ENCODE measurements at places on chromosomes 7 and 10.

DNA sequence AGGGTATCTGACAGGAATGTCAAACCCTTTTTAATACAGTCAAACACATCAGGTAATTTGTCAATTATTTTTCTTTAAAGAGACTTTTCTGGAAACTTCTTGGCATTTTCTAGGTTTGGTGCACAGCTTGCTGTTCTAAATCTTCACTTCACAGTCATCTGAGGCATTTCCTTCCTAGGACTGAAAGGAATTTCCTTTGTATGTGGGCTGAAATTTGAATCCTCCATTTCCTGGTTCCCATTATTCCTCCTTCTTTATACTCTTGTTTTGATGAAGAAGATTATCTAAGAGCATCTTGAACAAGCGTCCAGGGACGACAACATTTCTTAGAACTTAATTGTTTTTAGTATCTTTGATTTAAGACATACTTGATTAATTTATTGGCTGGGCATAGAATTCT lies 24.9 kb downstream of the CALD1 start:
- no peak overlapping the region for H3K27ac ChIP-seq
- H3K36me3 ChIP-seq = no peaks in the 10 kb centered on the region
- H3K4me3 ChIP-seq = no peak overlapping the region

- no peak overlapping the region for H3K4me3 ChIP-seq
- no peaks in the 10 kb centered on the region for H3K36me3 ChIP-seq
- no peak for DNase-seq
- H3K4me1 ChIP-seq = no peaks in the 10 kb centered on the region
Observed at GRCh38 chr10:58820861-58821751, 308.4 kb downstream of the BICC1 start.

GRCh38 chr10:28663576-28664368 lies 13.5 kb upstream of the BAMBI start:
- peaks cover 39% of the 10 kb centered on the region for H3K27me3 ChIP-seq
- H3K4me1 ChIP-seq = peaks cover 8% of the 10 kb centered on the region
- DNase-seq = peak; percentile 44
- H3K4me3 ChIP-seq = no peak overlapping the region
- no peaks in the 10 kb centered on the region for H3K36me3 ChIP-seq

DNA sequence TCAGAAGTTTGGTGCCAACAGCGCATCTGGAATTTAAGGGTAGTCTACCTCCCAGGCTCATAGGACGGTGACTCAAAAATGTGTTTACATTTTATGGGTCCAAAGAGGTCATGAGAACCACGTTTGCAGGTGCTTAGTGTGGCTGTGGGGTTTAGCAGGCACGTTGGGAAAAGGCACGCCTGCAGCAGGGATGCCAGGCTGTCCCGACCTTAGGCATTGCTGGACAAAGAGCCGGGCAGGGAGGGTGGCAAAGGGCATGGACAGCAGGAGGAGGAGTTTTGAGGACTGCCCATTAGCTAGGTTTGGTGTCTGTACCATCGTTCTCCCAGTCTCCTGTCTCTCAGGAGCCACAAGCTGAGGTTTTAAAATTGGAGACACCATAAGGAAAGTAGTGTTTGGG lies 104.4 kb downstream of the TRRAP start:
- H3K27me3 ChIP-seq = no peaks in the 10 kb centered on the region
- H3K4me1 ChIP-seq = no peaks in the 10 kb centered on the region
- DNase-seq = no peak
- H3K36me3 ChIP-seq = peaks cover 67% of the 10 kb centered on the region

GRCh38 chr7:77254429-77254828 lies 54.8 kb upstream of the FGL2 start:
- H3K4me3 ChIP-seq = no peak overlapping the region
- H3K27ac ChIP-seq = no peak overlapping the region
- DNase-seq = no peak
- H3K4me1 ChIP-seq = no peaks in the 10 kb centered on the region
- no peaks in the 10 kb centered on the region for H3K36me3 ChIP-seq

DNA sequence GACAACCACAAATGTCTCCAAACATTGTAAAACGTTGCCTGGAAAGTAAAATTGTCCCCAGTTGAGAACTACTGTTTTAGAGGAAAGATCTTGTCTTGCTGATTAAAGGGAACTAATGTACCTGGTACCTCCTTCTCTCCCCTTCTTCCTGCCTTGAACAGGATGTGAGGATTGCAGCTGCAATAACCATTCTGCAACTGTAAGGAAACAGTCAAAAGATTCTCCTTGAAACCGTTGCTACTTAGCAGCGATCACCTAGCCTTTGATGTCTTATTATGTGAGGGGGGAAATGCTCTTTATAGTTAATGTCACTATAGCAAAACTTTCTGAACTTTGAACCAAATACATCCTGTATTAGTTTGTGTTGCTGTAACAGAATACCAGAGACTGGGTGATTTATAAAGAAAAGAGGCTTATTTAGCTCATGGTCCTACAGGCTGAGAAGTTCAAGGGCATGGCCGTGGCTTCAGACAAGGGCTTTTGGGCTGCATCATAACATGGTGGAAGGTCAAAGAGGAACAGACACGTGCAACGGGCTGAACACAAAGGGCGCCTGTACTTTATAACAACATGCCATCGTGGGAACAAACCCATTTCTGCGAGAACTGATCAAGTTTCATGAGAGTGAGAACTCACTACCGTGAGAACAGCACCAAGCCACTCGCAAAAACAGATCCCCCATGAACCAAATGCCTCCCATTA lies 54.2 kb upstream of the PARD3 start:
- H3K36me3 ChIP-seq = no peaks in the 10 kb centered on the region
- peaks cover 3% of the 10 kb centered on the region for H3K27me3 ChIP-seq
- H3K27ac ChIP-seq = no peak overlapping the region
- no peak overlapping the region for H3K4me3 ChIP-seq

- H3K27me3 ChIP-seq = peaks cover 14% of the 10 kb centered on the region
- no peak for DNase-seq
- no peaks in the 10 kb centered on the region for H3K36me3 ChIP-seq
- no peak overlapping the region for H3K4me3 ChIP-seq
- no peaks in the 10 kb centered on the region for H3K4me1 ChIP-seq
Observed at GRCh38 chr7:2488272-2488645, 12.1 kb upstream of the GRIFIN start.

DNA sequence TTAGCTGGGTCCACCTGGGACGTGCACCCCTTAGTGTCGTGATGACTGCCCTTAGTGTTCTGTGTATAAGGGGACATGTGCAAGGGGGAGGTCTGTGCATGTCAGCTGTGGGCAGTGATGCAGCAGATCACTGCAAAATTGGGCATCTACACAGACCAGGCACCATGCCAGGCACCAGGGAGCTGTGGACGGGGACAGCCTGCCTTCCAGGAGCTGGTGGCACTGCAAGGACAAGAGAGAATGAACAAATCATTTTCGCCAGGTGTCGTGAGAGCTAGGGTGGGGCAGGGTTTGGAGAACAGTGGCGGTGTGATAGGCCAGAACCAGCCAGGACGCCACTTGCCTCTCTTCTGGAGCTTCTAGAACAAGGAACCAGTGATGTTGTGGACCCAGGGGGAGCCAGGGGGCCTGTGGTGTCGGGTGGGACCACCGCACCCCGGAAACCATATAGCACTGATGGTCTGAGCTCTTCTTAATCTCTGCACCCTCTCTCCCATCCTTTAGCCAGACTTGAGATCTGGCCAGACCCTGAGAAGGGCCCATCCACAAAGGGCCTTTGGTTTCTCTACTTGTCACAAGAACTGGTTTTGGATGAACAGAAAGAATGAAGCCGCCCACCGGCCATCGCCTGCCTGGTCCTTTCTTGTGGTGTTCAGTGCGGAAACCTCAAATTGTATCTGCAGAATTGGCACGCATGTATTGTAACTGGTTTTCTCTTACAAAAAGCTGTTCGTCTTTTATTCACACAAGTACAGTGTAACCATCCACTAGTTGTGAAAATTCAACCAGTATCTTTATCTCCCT lies 30.7 kb downstream of the PRF1 start:
- H3K36me3 ChIP-seq = no peaks in the 10 kb centered on the region
- H3K4me3 ChIP-seq = no peak overlapping the region
- DNase-seq = no peak
- H3K27ac ChIP-seq = no peak overlapping the region
- peaks cover 21% of the 10 kb centered on the region for H3K4me1 ChIP-seq
- peaks cover 13% of the 10 kb centered on the region for H3K27me3 ChIP-seq

GRCh38 chr10:3222068-3222467 lies 49.5 kb upstream of the PITRM1 start:
- no peaks in the 10 kb centered on the region for H3K36me3 ChIP-seq
- H3K27me3 ChIP-seq = peaks cover 3% of the 10 kb centered on the region
- H3K27ac ChIP-seq = no peak overlapping the region
- no peak overlapping the region for H3K4me3 ChIP-seq
- DNase-seq = no peak

GRCh38 chr7:99440195-99440594 lies 1.5 kb downstream of the CPSF4 start:
- H3K27ac ChIP-seq = peak overlapping the region; percentile 83
- H3K27me3 ChIP-seq = no peaks in the 10 kb centered on the region
- peaks cover 28% of the 10 kb centered on the region for H3K4me1 ChIP-seq
- H3K36me3 ChIP-seq = peaks cover 27% of the 10 kb centered on the region
- peak overlapping the region; percentile 98 for H3K4me3 ChIP-seq

DNA sequence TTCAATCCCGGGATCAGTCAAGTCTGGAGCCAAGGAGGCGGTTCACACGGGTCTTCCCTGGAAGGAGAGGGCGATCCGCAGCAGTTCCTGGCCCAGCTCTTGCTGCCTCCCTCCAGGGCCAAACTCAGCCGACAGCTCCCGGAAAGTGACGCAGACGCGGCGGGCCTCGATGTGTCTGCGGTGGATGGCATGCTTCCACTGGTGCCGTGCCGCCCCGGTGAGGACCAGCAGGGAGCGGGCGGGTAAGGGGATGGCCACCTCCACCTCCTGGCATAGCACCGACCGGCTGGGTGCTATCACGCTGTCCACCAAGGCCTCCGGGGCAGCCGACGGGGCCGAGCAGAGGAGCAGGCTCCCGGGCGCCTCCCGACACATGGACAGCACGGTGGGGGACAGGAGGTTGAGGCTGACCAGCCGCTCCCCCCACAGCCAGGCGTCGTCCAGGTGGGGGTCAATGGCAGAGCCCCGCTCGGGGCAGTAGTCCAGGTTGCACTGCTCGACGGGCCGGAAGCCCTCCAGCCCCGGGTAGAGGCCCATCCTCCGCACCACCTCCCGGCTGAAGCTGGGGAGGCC lies 7.2 kb downstream of the ALKBH4 start:
- H3K27ac ChIP-seq = no peak overlapping the region
- H3K27me3 ChIP-seq = no peaks in the 10 kb centered on the region
- DNase-seq = no peak
- H3K4me1 ChIP-seq = peaks cover under 1% of the 10 kb centered on the region
- no peaks in the 10 kb centered on the region for H3K36me3 ChIP-seq

DNA sequence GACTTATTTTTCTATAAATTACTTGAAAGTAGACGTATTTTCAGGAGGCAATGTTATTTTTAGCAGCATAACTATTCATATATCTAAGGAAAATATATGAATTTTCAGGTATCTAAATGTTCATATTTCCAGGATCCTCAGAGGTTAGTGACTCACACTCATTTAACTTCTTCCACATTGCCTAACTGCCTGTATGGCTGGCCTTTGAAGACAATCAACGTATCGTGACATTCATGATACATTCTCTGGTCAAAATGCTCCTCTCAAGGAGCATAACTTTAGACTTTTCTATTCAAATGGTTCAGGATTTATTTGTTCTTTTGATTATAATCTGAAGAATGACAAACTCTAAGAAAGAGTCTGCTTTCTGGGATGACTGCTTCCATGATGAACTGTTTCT lies 89.3 kb downstream of the SEMA3C start:
- no peak overlapping the region for H3K27ac ChIP-seq
- no peaks in the 10 kb centered on the region for H3K27me3 ChIP-seq
- H3K4me1 ChIP-seq = no peaks in the 10 kb centered on the region
- no peak for DNase-seq

DNA sequence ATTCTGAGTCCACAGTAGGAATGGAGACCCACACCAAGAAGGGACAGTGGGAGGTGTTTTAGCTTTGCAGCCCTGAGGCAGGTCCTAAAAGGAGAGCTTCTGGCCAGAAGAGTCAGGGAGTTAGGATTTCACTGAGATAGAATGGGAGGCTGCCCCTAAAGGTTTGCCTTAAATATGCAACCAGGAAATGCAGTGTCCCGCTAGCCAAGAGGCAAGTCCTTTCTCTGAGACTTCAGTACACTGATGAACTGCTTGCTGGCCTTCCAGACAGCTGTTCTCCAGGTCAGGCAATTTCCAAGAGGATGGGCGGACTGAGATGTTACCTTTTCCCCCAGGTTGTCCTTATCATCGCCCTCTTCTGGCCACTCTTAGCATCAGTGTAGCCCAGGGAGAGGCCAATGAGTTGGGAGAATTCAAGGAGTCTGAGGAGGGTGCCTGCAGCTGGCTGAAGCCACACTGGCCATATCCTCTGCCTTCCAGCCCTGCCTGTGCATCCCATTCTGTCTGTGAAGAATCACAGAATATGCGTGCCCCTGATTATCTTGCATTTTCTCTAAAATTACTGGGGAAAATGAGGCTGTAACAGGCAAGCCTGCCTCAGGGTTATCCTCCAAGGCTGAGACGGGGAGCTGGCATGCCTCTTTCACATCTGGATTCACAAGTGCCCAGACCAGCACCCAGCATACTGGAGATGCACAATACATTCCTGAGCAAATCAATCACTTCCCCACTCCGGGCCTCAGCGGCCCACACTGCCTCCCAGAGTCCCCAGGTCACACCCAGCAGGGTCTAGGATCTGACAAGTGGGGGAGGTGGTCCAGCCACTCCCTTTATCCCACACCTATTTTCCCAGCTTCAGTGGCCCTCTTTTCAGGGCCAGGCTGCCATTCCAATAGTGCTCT lies 2.4 kb downstream of the TLL2 start:
- no peak overlapping the region for H3K27ac ChIP-seq
- H3K4me3 ChIP-seq = no peak overlapping the region
- DNase-seq = no peak
- no peaks in the 10 kb centered on the region for H3K36me3 ChIP-seq

DNA sequence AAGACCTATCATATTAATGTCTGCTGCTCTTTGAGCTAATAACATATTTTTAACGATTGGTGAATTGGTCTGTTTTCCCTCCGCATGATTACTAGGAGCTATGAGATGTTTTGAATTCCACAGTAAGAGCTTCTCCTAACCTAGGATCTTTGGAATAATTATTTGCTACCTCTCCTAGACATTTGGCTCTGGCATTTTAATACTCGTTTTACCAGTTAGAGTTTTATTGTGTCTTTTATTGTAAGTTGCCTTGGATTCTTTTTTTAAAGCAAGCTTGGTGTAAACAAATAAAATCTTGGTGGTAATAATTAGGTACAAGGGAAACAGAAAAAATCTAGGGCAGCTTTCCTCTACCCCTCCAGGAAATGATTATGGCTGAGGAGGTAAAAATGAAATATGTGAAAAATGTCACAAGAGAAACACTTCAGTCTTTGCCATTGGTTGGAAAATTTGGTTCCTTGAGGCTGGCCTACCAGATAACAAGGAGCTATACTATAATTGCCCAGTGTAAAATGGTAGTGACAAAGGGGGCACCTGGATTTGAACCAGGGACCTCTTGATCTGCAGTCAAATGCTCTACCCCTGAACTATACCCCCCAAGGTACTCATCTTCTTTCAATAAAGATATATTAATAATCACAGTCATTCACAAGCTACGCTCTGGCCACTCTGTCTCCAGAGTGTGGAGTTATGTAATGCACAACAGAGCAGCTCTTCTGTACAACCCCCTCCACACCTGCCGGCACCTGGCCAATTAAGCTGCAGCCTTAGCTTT lies 85.4 kb downstream of the ZNF777 start:
- H3K4me1 ChIP-seq = no peaks in the 10 kb centered on the region
- H3K36me3 ChIP-seq = peaks cover 2% of the 10 kb centered on the region
- H3K27me3 ChIP-seq = no peaks in the 10 kb centered on the region
- no peak for DNase-seq

Measured in activated T-helper 1 cell treated with anti-CD3 and anti-CD28 coated beads, Interleukin-12 subunit alpha, Interleukin-12 subunit beta, Interleukin-2, Interleukin-4 antibody, amounts not matched to agents 30 ng/mL and 10 ng/mL and 1 ng/mL, durations not matched to agents 14 hours and 24 hours and 36 hours (primary cell).